ENCODE measurements at places on chromosomes 1 and 21.

GRCh38 chr1:94325377-94326302 lies 88.3 kb upstream of the ARHGAP29 start:
- DNase-seq = peak; percentile 100

- no peak for DNase-seq
These were observed 61.9 kb upstream of the GJA5 start for GRCh38 chr1:147822292-147822691.

DNA sequence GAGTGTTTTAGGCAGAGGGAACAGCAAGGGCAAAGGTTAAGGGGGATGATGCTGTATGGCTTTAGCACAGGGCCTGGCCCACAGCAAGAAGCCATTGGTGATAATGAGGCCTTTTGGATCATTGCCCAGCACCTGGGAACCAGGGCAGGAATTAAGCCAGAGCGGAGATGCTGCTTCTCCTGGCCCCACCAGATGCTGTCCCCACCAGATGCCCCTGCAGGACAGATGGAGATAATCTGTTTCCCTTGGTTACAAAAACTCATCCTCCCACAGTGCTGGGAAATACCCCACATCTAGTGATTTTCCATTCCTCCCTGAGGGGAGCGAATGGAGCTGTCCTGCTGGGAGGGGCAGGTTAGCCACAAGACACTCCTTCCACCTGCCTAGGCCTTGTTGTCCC lies 18.8 kb downstream of the OPRD1 start:
- no peak for DNase-seq

- DNase-seq = no peak
These were observed 200.4 kb downstream of the DYRK1A start for GRCh38 chr21:37566790-37567615.

GRCh38 chr1:208233546-208233945 lies 10.6 kb downstream of the PLXNA2 start:
- DNase-seq = no peak

- no peak for DNase-seq
These were observed 613.0 kb downstream of the NPHP4 start for GRCh38 chr1:5379176-5379759.

- no peak for DNase-seq
These were observed 136.6 kb upstream of the GFI1 start for GRCh38 chr1:92623187-92623778.
